ENCODE measurements at places on chromosomes 1 and 21.

GRCh38 chr1:89706700-89707012 is 73.7 kb downstream of the LRRC8C start:
- DNase-seq = no peak

GRCh38 chr1:35605071-35605866 is 32.2 kb downstream of the TFAP2E start:
- no peak for DNase-seq

DNA sequence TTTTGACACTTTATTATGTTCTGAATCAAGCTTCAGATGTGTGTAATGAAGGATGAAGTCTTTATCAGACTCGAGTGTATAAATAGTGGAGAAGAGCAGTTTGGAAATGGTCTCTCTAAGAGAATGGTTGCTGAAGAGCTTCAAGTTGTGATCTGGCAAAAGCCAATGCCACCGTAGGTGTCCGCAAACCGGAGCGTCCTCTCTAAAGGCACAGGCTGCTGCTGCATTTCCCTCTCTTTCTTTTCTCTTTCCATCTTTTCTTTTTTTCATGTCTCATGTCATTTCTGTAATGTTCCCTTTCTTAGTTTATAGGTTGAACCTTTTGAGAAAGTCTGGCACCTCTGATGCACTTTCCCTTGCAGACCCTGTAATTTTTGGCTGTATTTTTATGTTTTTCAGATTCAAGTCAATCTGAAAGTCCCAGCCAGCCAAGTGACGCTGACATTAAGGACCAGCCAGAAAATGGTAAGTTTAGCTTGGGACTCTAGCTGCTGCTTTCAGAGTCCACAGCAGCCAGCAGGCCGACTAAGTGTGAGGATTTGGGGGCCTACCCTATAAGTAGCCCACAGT is 194.8 kb downstream of the NFIA start:
- no peak for DNase-seq

- DNase-seq = no peak
Observed at GRCh38 chr1:159881622-159882526, 18.1 kb downstream of the CFAP45 start.

DNA sequence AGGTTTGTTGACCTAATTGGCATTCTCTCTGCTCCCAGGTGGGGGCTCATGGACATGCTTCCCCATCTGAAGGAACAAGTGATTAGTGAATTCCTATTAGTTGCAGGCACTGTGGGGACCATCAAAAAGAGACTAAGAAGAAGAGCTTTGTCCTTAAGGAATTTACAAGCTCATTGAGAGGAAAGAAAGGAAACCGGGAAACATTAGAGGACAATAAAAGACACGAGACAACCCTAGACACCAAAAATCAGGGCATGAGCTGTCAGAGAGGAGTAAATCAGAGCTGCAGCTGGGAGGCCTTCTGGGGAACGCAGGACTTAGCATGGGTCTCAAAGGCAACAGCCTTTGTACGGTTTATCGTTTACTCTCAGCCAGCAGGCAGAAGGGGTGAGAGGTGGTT is 45.1 kb downstream of the BACE2 start:
- no peak for DNase-seq

DNA sequence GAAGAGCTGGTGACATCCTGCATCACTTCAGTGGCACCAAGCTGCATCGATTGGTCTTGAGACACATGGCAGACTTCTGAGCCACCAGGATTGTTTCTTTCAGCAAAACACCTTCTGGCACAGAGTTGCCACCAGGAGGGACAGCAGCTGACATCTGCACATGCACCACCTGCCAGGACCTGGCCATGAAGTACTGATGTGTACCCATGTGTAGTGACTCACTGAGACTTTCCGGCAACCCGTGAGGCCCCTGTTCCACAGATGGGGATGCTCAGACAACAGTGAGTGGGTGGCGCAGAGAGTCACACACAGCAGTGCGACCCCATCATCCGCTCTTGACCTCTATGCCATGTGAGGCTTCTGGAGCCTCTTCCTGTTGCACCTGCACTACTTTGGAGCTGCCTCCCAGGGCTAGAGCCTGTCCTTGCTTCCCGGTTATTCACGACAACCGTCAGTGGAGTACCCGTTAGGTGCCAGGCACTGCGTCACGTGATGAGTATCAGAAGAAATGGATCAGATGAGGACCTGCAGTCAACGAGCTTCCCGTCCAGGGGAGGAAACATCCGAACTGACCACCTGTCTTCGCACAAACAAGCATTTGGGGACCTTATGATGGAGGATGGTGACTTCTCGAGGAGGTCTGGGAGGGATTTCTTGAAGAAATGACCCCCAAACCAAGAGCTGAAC is 80.5 kb upstream of the VAMP3 start:
- no peak for DNase-seq

- DNase-seq = no peak
Observed at GRCh38 chr1:169119405-169119804, 12.9 kb downstream of the ATP1B1 start.

DNA sequence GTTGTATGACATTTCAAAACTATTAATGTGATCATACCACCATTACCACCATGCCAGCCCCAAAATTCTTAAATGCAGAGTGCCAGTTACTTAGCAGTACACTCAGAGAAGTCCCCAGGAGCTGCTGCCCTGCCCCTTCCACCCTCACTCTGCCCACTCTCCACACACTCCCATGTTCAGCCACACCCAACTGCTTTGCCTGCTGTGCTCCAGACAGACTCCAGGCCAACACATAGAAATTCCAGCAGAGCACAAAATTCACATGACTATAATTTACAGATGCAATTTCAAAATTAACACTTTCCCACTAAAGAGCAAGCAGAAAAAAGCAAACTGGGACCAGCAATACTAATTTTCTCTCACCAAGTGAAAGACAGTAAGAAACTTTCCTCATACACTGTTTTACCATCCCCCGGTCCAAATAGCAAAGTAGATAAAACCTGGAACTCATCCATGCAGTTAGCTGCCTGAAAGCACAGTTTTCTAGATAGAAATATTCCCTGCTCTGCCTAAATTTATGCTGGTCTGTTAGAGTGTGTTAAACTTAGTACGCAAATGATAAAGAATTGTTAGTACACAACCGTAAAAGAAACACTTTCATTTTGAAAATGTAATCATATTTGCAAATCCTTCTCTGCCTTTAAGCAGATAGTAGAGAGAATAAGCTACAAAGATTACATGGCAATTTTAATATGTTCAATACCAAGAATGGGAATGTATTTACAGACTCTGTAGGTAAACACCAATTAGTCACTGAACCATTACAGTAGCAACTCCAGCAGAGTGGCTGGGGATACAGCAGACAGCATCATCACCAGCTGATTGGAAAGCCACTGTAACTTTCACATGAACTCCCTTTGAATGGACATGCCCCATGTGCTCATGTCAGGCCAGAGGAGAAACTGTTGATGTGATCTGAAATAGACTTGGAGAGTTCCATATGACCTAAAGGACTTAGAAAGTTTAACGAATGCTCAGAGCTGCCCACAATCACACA is 176.5 kb downstream of the VAV3 start:
- DNase-seq = no peak

DNA sequence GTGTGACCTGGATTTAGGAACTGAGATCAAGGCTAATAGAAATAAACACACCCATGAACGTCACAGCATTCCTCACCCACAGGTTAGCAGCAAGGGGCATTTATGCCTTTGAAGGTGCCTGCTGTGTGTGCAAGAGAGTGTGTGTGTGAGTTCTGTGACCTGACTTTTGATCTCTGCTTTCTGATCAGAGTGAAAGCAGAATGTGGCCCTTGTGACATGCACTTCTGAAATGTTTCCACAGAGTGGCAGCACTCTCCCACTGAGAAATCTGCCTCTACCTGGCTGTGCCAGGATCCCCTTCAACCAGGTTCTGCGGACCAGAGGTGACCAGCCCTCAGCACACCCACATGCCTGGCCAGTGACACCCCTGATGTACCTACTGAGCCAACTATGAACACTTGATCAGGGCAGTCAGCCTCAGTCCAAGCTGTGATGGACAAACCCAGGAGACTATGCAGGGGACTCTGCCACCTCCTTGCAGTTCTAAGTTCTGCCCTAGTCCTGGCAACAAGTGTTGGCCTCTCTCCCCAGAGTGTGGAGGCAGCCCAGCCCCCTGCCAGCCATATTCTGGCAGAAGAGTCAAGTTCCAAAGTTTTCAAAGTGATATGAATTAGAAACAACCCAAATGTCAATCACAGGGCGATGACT is 41.0 kb downstream of the RXRG start:
- DNase-seq = peak; percentile 13

GRCh38 chr21:29351691-29352090 is 53.0 kb downstream of the BACH1 start:
- no peak for DNase-seq

GRCh38 chr1:20353836-20354235 is 63.2 kb downstream of the VWA5B1 start:
- DNase-seq = no peak

- no peak for DNase-seq
Observed at GRCh38 chr1:197677752-197678295, 97.5 kb downstream of the DENND1B start.

DNA sequence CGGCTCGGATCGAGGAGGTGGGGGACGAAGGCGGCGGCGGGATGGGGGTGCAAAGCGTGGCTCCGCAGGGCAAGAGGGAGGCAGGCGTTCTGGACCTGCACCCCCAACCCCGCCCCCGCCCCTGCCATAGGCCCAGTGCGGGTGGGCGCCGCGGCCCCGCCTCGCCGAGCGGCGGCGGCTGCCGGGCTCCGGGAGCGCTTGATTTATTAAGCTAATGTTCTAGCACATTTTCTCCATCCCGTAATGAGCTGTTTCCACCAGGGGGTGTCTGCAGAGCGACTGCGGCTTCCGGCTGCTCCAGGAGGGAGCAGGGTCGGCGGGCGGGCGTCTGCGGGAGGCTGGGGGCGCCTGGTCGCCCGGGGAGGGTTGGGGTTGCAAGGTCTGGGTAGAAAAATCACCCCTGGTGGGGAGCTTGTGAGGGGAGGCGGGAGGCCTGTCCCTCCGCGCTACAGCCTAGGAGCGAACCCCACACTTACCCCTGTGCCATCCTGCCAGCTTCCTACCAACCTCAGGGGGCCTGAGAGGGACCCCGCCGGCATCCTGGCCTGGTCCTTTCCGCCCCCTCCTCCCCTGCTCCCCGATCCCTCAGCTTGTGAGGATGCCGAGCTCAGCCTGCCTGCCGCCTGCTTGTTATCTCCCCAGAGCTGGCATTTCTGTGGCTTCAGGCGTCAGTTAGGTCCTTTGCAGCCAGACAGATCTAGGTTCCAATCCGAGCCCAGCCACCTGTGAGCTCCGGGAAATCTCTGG is 48.5 kb upstream of the ACOT11 start:
- DNase-seq = no peak

GRCh38 chr1:147539122-147539575 is 2.2 kb upstream of the BCL9 start:
- no peak for DNase-seq

DNA sequence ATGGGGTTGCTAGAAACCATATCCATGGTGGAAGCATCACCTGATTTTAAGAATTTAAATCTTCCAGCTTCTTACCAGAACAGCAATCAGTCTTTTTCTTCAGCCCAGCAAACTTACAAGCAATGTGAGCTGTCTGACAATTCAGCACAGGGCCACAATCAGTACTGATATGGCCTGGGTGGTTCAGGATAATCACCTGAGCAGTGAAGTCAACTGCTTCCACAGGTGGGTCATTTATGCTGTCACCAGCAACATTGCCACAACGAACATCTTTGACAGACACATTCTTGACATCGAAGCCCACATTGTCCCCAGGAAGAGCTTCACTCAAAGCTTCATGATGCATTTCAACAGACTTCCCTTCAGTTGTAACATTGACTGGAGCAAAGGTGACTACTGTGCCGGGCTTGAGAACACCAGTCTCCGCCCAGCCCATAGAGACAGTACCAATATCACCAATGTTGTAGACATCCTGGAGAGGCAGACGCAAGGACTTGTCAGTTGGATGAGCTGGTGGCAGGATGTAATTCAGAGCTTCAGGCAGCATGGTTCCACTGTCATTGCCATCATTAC is 74.8 kb downstream of the SERINC2 start:
- DNase-seq = no peak

GRCh38 chr21:45130324-45130774 is 56.0 kb downstream of the ADARB1 start:
- no peak for DNase-seq

DNA sequence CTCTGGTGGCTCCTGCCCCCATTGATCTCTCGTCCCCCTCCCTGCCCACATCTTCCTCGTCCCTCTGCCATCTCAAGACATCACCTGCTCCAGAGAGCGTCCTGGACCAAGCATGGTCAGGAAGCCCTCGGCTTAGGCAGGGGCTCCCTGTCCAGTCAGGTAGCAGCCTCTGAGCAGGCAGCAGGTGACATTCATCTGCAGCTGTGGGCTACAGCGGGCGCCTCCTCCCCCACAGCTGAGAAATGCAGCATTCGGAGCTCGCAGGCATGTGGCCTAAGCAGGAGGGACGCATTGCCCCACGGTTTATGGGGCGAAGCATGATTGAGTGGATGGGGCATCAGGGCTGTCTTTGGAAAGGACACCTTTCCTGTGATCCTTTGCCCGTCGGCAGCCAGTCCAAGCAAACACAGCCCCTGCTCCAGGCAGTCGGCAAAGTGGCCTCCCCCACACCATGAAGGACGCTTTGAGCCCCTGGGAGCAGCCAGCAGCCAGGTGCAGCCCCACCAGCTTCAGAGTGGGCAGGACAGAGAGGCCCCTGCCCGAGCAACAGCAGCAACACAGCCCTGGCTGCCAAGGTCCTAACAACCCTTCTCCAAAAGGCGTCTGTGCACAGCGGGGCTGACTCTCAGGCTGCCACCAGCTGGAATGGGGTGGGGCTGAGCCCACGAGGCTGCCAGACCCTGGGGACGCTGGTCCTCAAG is 234.1 kb upstream of the VAMP3 start:
- no peak for DNase-seq

DNA sequence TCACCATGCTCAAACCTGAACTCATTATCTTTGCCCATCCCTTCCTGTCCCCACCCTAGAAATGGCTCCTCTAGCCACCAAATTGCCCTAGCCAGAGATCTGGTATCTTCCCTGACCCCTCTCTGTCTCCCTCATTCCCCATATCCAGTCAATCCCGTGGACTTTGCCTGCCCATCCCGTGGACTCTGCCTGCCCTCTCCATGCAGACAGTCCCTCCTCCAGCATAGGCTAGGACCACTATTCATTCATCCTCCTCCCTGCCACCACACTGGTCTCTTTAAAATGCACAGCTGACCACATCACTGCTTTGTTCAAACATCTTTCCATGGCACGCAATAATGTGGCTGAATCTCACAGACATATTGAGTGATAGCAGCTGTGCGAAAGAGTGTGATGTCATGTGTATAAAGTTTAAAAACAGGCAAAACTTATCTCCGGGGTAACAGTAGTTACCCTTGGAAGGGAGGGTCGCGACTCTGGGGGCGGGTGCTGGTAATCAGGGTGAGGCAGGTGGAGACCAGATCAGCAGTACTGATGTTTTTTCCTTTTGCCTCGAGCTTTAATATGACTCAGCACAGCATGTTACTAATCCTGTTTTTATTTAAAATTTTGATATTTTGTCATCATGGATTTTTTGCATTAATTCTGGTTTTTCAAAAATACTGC is 4.8 kb upstream of the SLC2A1 start:
- DNase-seq = no peak
